ENCODE measurements at places on chromosomes 11 and 22.

DNA sequence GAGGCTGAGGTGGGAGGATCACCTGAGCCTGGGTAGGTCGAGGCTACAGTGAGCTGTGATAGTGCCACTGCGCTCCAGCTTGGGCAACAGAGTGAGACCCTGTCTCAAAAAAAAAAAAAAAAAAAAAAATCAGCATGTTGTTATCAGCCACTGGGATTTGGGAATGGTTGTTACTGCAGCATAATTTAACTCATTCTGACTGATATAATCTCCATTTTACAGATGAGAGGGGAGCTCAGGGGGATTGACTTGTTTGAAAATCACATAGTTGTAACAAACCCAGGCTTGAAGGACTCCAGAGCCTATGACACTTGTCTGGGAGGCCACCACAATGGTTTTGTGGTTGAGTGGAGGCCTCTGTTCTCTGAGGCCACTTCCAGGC, 3.0 kb upstream of the SEPTIN3 start:
- no peak for DNase-seq

DNA sequence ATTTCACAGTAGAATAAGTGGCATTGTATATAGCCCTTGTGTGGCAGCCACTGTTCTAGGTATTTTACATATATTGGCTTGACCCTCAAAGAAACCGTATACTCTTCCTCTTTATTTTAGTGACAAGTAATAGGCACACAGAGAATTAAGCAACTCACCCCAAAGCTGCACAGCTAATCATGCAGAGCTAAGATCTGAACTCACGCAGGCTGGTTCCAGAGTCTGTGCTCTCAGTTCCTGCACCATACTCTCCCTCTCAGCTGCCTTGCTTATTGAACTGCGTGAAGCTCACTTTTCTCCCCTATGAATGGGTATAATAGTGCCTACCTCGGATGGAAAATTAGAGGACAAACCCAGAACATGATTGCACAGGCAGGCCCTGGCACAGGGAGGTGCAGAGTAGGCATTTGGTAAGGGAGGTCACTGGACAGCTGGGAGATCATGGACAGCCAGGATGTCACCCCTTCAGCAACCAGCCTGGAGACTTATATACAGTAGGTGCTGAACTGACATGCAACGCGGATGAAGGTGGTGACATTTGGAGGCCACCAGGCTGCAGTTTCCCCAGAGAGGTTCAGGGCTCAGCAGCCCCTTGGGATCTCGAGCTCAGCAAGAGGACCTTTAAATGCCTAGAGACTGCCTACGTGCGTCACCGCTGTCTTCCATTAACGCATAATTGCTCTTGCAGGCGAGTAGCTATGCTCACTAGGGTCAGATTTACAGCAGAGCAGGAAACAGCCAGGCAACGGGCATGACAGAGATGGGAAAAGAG, 78.4 kb upstream of the TP53I11 start:
- DNase-seq: no peak

DNA sequence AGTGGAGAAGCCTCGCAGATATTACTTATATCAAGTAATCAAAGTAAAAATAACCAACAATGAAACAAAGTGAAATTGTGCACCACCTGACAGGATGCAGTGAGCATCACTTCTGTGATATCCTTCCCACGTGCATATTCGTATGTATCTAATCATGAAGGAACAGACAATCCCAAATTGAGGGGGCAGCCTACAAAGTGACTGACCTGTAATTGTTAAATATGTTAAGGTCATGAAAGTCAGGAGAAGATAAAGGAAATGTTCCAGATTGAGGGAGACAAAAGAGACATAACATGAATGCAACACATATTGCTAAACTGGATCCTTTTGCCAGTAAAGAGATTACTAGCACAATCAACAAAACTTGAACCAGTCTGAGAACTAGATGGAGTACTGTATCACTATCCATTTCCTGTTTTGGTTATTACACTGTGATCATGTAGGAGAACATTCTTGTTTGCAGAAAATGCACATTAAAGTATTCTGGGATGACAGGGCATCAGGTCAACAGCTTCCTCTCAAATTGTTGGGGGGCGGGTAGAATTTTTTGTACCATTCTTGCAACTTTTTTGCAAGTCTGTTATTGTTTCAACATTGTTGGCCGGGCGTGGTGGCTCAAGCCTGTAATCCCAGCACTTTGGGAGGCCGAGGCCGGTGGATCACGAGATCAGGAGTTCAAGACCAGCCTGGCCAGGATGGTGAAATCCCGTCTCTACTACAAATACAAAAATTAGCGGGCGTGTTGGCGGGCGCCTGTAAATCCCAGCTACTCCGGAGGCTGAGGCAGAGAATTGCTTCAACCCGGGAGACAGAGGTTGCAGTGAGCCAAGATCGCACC, 2.0 kb downstream of the SBF2 start:
- DNase-seq: no peak

DNA sequence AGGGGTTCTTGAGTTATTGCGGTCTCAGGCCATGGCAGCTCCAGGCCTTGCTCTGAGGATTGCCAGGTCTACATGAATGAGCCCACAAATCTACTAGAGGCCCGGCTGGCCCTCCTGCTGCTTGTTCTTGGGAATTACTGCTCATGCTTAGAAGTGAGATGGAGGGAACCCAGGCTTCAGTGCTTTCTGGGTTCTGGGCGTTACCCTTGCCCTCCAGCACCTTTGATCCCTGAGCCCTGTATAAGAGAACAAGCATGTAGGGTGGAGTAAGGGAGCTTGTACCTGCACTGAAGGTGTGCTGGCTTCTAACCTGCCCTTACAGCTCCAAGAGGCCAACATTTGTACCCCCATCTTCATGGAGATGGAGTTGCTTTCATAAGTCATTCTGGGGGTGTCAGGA, 4.0 kb downstream of the NAA40 start:
- DNase-seq: no peak

GRCh38 chr11:22792497-22792896, 37.1 kb downstream of the SVIP start:
- DNase-seq: no peak

- no peak for DNase-seq
Observed at GRCh38 chr11:126660761-126661425, 305.4 kb downstream of the ST3GAL4 start.
